ENCODE measurements at places on chromosomes 12 and 14.
A peak's percentile ranks its signal among the peaks of the same experiment; 100 is the strongest.

GRCh38 chr12:23484238-23484637, 465.2 kb downstream of the SOX5 start:
- no peak for DNase-seq

- peak; percentile 30 for DNase-seq
These were observed 1.5 kb downstream of the AQP6 start for GRCh38 chr12:49974231-49974675.

DNA sequence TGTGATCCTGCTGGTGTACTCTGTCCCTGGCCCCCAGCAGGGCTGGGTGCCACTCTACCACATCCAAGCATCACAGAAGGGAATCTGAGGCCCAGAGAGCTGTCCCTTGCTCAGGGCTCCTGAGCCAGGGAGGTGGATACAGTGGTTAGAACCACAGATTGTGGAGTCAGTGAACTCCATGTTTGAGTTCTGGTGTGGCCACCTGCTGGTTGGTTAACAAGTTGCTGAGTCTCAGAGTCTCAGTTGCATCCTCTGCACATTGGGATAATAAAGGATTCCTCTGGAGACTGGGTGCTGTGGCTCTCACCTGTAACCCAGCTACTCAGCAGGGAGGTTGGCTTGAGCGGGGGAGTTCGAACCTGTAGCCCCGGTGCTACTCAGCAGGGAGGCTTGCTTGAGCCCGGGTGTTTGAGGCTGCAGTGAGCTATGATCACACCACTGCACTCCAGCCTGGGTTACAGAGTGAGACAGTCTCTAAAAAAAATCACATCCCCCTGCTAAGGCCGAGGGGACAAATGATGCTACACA, 39.4 kb downstream of the MVK start:
- DNase-seq: no peak

DNA sequence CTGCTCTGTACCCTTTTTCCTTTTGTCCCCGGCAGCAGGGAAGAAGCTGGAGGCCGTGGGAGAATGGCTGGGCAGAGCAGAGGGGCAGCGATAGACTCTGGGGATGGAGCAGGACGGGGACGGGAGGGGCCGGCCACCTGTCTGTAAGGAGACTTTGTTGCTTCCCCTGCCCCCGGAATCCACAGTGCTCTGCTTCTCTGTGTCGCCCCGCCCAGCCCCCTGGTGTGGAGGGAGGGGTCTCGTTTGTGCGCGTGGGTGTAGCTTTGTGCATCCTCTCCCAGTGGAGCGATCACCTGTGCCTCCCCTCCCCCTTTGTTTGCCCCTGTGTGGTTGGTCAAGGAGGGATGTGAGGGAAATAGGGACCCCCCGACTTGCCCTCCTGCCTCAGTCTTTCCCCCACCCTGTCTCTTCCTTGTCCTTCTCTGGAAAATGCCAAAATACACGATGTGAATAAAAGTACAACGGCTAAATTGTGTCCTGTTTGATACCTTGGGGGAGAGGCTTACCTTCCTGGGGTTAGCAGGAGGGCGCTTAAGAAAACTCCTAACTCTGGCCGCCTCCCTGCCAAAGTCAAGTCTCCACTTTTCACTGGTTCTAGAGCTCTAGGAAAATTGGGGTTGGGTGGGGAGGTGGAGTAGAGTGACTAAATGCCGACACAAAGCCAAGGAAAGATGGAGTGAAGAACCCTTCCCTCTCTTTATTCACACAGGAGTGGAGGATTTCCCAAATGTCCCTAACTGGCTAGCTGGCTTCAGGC, 990 bp upstream of the TPI1 start:
- no peak for DNase-seq

GRCh38 chr12:87509237-87509820, 519.9 kb downstream of the C12orf50 start:
- no peak for DNase-seq

GRCh38 chr12:92930421-92930820, 1.3 kb upstream of the EEA1 start:
- no peak for DNase-seq

DNA sequence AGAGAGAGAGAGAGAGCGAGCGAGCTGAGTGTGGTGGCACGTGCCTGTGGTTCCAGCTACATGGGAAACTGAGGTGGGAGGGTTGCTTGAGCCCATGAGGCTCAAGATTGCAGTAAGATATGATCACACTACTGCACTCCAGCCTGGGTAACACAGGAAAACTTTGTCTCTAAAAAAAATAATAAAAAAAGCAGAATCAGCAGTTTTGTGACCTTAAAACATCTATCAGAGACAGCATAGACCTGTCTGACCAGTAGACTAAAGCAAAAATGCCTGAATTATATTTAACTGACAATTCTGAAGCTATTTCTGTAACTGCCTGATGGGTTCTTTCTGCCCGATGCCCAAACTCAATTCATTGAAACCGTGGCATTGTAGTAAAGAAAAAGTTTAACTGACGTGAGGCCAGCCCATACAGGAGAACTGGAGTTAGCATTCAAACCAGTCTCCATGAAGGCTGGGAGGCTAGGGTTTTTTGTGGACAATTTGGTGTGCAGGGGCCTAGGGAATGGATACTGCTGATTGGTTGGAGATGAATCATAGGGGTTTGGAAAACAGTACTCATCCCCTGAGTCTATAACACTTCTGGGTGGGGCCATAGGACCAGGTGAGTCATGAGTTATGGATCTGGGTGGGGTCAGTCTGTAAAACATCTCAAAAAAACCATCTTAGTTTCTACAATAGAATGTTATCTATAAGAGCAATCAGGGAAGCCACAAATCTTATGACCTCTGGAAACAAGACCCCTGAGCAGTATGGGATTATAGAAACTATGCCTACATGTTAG, 8.0 kb upstream of the RASSF8 start:
- no peak for DNase-seq

- DNase-seq: no peak
These were observed 89.1 kb downstream of the MIA2 start for GRCh38 chr14:39322807-39323206.

GRCh38 chr14:104504172-104504735, 75.3 kb upstream of the C14orf180 start:
- no peak for DNase-seq

Data from AG04450 (cell line).